Neural crest cell (in vitro differentiated cells): ENCODE measurements at places on chromosomes 16 and 17. TPM values are rescaled to one million over a fixed set of nuclear protein-coding genes. Genes with fewer than 3 reads are reported as not detected.
A peak's percentile ranks its signal among the peaks of the same experiment; 100 is the strongest.

GRCh38 chr17:1323336-1323735 is 43.9 kb downstream of the TRARG1 start:
- DNase-seq, result no peak

HSD11B2 gene
- total RNA-seq, result 3.8 and 4.7 TPM in 2 replicates

DNA sequence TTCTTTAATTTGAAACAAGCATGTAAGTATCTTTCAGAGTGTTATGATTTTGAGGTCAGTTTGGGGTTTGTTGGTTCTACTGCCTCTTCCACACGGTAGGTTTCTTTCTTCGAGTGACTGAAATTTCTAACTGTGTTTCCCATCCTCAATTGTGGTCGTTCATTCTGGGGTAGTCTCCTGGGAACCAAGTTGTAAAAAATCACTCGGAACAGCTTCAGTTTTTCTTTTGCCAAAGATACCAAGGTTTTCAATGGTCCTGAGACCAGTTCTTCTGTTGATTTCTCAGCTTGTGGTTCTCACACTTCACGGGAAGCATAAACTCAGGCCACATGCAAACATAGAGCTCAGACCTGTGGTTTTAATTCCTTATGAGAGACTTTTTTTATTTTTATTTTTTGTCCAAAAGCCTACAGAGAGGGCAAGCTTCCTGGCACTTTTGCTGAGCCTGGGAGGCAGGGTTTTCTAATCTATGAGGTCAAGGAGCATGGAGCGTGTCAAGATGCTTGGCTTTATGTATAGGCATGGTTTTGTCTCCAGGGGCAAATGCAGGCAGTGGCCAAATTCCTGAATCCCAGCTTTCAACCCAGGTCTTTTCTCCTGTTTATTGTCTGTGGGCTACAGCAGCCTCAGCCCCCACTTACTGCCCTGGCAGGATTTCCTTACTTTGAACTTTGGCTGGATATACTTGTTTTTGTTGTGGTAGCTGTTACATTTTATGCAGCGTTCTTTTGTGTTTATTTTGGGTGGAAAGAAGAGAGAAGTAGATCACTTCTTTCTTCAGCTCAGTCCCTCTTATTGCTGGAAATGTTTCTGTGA is 32.9 kb downstream of the HS3ST3A1 start:
- DNase-seq, result no peak

KCNJ12 gene
- total RNA-seq, result 6.1 and 6.6 TPM in 2 replicates

KRT12 gene
- not detected in 2 replicates for total RNA-seq

GRCh38 chr16:57022445-57022844 is 33.1 kb downstream of the NLRC5 start:
- DNase-seq, result no peak

- DNase-seq, result no peak
Observed at GRCh38 chr16:29650771-29651170, 12.3 kb upstream of the SPN start.

DNAH9 gene
- total RNA-seq, result 18.6 and 25.4 TPM in 2 replicates

DNA sequence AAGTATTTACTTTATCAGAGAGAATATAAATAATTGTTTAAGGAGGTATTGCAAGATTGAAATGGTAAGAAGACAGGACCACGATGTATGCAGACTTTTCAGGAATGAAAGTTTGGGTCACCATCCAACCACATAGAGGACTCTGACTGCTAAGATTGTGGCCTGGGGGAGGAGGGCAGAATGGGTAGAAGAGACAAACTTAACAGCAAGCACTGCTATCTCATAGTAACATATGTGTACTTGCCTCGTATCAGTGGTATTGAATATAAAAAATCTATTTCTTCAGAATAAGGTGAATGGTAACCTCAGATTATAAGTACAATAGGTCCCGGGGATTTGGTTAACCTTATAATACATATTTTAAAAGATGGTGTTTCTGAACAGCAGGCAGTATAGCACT is 5.8 kb downstream of the KRT10 start:
- DNase-seq, result no peak

- DNase-seq, result no peak
Observed at GRCh38 chr17:31404028-31404949, 12.8 kb downstream of the RAB11FIP4 start.

DPEP3 gene
- not detected in 2 replicates for total RNA-seq

- no peak for DNase-seq
Observed at GRCh38 chr17:36937001-36937958, at the start of gene LHX1. TSS of gene LHX1 (plus strand) at chr17:36937475. CDS start at chr17:36938198, 723 bp downstream.

DNA sequence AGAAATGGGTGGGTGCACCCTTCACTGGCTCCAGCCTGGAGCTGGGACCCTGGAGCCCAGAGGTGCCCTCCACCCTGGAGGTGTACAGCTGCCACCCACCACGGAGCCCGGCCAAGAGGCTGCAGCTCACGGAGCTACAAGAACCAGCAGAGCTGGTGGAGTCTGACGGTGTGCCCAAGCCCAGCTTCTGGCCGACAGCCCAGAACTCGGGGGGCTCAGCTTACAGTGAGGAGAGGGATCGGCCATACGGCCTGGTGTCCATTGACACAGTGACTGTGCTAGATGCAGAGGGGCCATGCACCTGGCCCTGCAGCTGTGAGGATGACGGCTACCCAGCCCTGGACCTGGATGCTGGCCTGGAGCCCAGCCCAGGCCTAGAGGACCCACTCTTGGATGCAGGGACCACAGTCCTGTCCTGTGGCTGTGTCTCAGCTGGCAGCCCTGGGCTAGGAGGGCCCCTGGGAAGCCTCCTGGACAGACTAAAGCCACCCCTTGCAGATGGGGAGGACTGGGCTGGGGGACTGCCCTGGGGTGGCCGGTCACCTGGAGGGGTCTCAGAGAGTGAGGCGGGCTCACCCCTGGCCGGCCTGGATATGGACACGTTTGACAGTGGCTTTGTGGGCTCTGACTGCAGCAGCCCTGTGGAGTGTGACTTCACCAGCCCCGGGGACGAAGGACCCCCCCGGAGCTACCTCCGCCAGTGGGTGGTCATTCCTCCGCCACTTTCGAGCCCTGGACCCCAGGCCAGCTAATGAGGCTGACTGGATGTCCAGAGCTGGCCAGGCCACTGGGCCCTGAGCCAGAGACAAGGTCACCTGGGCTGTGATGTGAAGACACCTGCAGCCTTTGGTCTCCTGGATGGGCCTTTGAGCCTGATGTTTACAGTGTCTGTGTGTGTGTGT is 46.8 kb downstream of the IL21R start:
- no peak for DNase-seq

UTS2R gene
- not detected in 2 replicates for total RNA-seq

DNA sequence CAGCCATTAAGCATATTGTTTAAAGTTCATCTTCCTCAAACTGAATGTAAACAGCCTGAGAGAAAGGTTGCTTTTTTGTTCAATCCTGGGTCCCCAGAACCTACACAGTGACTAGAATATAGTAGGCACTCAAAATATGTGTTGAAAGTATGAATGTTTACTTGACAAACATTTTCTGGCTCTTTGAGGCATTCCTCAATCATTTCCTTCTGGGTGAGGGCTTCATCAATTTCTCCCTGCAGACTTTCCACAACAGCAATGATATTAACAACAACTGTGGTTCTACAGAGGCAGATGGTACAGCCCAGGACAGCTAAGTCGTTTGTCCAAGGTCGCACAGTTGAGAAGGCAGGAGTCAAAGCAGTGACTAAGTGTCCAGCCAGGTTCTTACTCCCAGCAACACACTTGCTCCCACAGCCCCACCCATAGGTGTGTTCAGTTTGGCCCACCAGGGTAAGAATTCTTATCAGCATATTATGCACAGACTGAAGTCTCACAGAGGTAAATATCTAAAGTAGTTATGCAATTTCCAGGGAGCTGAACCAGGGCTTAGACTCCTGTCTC is 61.1 kb downstream of the HS3ST3B1 start:
- DNase-seq, result no peak

DNA sequence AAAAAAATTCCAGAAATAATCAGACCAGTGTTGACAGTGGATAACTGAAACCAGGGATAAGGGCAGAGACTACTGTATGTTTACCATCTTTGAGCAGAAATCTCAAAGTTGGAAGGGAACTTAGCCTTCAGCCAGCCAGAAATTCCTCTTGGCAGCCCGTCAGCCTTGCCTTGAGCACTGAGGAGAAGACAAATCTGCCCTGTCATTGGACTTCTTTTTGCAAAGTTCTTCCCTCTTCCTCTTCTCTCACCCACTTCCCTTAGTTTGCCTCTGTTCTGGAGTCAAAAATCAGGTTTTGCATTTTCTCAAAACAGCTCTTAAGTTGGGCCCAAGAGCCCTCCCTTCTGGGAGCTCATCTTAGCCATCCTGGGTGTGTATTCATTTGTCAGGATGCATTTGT is 6.2 kb downstream of the TUFM start:
- DNase-seq, result no peak

DNA sequence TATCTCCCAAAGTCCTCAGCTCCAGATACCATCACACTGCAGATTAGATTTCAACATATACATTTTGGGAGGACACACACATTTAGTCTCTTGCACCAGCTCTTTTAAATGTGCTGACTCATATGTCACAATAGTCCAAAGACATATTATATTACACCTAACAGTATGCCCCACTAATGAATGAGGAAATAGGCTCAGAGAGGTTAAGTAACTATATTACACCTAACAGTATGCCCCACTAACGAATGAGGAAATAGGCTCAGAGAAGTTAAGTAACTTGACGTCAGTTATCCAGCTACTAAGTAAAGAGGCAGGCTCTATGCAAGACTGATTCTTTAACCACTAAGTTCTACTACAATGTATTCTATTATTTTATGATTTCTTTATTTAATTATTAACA is 9.7 kb downstream of the IRX6 start:
- no peak for DNase-seq

DNA sequence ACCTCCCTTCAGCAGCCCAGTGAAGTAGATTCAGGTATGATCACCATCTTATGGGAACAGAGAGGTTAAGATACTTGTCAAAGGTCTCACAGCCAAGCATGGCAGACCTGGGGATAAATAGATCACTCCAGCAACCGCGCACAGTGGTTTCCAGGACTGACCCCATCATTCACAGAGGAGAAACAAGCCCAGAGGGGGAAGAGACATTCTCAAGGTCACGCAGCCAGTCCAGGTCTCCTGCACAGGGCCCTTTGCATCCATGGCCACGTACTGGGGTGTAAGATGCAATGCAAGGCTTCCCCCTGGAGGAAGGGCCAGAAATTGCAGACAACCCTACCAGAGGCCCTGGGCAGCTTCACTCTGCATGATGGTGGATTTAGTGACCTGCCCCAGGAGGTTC is 19.9 kb downstream of the TLE7 start:
- DNase-seq, result peak; percentile 14

- DNase-seq, result no peak
Observed at GRCh38 chr16:84535408-84535807, 30.9 kb upstream of the MEAK7 start.

- no peak for DNase-seq
Observed at GRCh38 chr16:81292936-81293335, 21.8 kb upstream of the GAN start.

- no peak for DNase-seq
Observed at GRCh38 chr17:80989586-80989913, 2.1 kb upstream of the CHMP6 start.

KRT16 gene
- not detected in 2 replicates for total RNA-seq

DNA sequence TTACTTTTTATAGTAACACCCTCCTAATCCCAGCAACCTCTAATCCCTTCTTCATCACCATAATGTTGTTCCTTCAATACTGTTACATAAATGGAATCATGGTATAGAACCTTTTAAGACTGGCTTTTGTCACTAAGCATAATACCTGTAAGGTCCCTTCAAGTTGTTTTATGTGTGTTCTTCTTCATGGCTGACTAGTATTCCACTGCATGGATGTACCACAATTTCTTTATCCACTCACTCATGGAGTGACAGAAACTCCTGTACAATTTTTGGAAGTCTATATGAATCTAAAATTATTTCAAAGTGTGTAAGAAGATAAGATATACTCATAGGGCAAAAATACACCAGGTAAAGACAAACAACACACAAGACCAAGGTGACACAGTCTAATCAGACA is 36.8 kb downstream of the MEAK7 start:
- DNase-seq, result no peak

DNA sequence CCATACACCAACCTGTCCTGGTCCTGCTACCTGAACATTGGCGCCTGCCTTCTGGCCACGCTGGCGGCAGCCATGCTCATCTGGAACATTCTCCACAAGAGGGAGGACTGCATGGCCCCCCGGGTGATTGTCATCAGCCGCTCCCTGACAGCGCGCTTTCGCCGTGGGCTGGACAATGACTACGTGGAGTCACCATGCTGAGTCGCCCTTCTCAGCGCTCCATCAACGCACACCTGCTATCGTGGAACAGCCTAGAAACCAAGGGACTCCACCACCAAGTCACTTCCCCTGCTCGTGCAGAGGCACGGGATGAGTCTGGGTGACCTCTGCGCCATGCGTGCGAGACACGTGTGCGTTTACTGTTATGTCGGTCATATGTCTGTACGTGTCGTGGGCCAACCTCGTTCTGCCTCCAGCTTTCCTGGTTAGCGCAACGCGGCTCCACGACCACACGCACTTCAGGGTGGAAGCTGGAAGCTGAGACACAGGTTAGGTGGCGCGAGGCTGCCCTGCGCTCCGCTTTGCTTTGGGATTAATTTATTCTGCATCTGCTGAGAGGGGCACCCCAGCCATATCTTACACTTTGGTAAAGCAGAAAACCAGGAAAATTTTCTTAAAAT is 21.5 kb downstream of the TMEM204 start:
- DNase-seq, result no peak

DNA sequence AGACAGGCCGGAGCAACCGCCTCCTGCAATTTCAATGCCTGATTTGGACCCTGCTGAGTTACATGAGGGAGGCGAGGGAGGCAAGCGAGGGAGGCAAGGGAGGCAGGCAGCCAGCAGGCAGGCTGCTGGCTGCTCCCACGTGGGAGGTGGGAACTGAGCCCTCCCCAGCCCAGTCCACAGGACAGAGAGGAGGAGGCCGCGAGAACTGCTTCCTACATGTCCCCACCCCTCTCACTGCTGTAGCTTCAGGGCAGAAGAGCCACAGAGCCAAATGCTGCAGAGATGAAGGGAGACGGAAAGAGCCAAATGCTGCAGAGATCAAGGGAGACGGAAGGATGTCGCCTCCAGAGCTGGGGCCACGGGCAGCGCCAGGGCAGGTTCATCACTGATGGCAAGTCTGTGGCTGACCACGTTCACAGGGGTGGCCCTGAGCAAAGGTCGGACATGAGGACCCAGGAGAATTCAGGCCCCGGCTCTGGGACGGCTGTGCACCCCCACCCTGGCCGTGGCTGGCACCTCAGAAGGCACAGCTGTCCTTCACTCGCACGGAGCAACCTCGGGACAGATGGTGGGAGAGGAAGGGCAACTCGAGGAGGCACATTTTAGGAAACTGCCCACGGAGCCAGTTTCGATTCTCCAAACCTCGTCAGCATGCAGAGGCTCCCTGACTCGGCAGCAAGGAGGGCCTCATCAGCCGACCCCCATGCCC is 21.5 kb downstream of the RPH3AL start:
- no peak for DNase-seq

TMEM92 gene
- 3.0 and 3.5 TPM in 2 replicates for total RNA-seq

DNA sequence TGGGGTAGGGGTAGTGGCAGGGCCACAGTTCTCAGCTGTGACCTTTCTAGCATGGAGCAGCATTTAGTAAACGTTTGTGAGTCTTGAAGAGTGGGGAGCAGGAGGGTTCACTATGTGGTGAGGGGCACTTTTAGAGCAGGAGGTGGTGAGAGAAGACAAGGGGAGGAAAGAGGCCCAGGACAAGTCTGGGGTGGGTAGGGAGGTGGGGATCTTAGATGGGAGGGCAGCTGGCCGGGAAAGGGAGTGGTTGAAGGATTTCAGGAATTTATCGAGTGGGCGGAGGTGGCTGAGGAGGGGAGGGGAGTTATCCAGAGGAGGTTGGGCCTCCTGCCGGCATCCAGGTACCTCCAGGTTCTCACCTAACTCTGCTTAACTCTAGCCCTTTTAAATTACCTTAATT is 1.9 kb downstream of the CLEC16A start:
- DNase-seq, result no peak

- no peak for DNase-seq
Observed at GRCh38 chr16:69037373-69038160, 67.9 kb upstream of the HAS3 start.
